ENCODE measurements at places on chromosomes 4 and X. TPM values are rescaled to one million over a fixed set of nuclear protein-coding genes. Genes with fewer than 3 reads are reported as not detected.

The F8 gene
- total RNA-seq = 5.1 TPM

The ARX gene
- not detected for total RNA-seq

The RS1 gene
- not detected for total RNA-seq

- H3K27me3 ChIP-seq = no peaks in the 10 kb centered on the region
- no peaks in the 10 kb centered on the region for H3K36me3 ChIP-seq
- H3K4me3 ChIP-seq = no peak overlapping the region
Observed at GRCh38 chr4:82780752-82781231, 17.8 kb downstream of the SCD5 start.

- peaks cover 5% of the 10 kb centered on the region for H3K4me1 ChIP-seq
- H3K27ac ChIP-seq = no peak overlapping the region
- DNase-seq = no peak
- peaks cover 12% of the 10 kb centered on the region for H3K27me3 ChIP-seq
Observed at GRCh38 chrX:111869639-111870034, 6.3 kb upstream of the TRPC5OS start.

DNA sequence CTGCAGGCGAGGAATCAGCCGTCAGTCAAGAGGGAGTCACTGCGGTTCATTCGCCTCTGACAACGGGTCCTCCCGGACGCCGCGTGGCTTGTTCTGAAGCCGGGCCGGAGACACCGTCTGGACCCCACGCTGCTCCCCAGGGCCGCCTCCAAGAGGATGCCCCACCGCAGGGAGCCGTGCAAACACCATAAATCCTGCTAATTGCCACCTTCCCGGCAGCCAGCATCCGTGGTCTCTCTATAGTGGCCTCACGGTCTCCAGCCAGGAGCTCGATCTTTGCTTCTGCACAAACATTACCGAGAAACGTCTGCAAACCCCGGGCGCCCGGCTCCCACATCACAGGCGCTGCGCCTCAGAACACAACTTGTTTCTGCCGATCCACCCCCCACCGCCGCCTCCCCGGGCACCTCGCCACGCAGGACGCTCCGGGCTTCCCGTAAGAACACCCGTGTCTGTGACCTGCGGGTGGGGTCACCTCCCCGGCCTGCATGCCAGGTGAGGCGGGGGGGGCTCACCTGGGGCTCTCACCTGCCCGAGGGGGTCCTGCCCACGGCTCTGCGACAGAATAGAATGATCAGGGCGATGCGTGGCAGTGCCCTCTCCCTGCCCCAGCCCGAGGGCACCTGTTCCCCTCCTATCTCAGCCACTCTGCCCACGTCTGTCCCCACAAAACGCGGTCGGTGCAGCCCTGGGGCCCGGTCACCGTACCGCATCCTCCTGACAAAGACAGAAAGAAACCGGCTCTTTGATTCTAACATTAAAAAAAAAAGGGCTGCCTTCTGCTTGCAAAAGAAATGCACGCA, 32.4 kb upstream of the PPP2R3B start:
- no peaks in the 10 kb centered on the region for H3K4me1 ChIP-seq
- no peak overlapping the region for H3K27ac ChIP-seq
- H3K27me3 ChIP-seq = no peaks in the 10 kb centered on the region
- H3K4me3 ChIP-seq = no peak overlapping the region
- peak; percentile 90 for DNase-seq
- no peaks in the 10 kb centered on the region for H3K36me3 ChIP-seq

DNA sequence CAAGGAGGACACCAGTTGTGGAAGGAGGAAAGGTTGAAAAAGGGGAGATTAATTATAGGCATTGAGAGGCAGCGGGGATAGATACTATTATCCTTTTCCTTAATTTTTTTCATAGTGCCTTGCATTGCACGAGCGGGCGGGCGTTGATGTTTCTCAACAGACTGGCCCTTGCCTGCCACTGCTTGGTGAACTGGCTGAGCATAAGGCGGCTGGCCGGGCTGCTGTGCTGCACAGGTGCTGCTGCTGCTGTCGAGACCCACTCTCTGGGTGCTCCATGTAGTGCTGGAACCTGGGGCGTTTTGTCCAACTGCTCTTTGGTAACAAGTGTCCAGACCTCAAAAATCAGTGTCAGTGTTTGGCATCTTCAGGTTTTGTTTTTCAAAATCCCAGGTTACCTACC, 83.3 kb upstream of the PAQR3 start:
- no peak for DNase-seq
- no peaks in the 10 kb centered on the region for H3K4me1 ChIP-seq
- H3K27ac ChIP-seq = no peak overlapping the region
- peaks cover 21% of the 10 kb centered on the region for H3K27me3 ChIP-seq

DNA sequence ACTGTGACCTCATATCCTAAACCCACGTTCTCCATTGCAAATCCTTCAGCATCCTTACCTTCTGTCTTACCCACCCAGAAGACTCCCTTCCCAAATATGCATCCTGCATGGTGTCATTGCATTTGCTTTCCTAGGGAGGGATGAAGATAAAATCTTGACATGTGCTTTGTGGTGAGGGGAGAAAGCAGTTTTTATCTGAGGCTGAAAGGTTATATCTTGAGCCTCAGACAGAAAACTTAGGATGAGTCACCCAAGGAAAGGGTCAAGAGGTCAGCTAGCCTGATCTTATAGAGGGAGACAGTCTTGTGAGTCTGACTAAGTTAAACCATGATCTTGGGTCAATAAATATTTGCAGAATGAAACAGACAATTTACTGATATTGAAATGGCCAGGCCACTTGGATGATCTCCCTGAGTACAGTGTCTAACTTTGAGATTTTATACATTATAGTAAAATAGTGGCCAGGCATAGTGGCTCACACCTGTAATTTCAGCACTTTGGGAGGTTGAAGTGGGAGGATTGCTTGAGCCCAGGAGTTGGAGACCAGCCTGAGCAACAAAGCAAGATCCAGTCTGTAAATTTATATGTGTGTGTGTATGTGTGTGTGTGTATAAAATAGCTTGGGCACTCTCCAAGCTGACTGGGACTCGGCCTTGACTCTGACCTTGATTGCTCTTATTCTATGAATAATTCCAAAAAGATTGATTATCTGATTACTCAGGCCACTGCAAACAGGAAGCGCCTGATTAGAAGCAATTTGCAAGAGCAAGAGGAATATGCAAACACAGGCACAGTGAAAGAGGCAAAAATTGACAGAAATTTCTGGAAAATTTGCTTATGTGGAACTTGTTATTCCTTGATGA, 15.4 kb upstream of the FAM9C start:
- H3K36me3 ChIP-seq = peaks cover 2% of the 10 kb centered on the region
- DNase-seq = no peak
- H3K4me3 ChIP-seq = no peak overlapping the region
- H3K27ac ChIP-seq = no peak overlapping the region

- H3K36me3 ChIP-seq = no peaks in the 10 kb centered on the region
- H3K4me3 ChIP-seq = no peak overlapping the region
- H3K27ac ChIP-seq = no peak overlapping the region
- no peaks in the 10 kb centered on the region for H3K27me3 ChIP-seq
- peaks cover 11% of the 10 kb centered on the region for H3K4me1 ChIP-seq
- no peak for DNase-seq
Observed at GRCh38 chrX:110224926-110225617, 92.8 kb downstream of the AMMECR1 start.

- H3K27ac ChIP-seq = no peak overlapping the region
- no peak for DNase-seq
- H3K4me3 ChIP-seq = no peak overlapping the region
Observed at GRCh38 chr4:23920296-23920695, 30.4 kb upstream of the PPARGC1A start.

GRCh38 chr4:124483048-124483906, 229.3 kb downstream of the ANKRD50 start:
- H3K27ac ChIP-seq = no peak overlapping the region
- no peak overlapping the region for H3K4me3 ChIP-seq
- no peaks in the 10 kb centered on the region for H3K36me3 ChIP-seq
- no peaks in the 10 kb centered on the region for H3K27me3 ChIP-seq
- DNase-seq = no peak
- H3K4me1 ChIP-seq = no peaks in the 10 kb centered on the region

DNA sequence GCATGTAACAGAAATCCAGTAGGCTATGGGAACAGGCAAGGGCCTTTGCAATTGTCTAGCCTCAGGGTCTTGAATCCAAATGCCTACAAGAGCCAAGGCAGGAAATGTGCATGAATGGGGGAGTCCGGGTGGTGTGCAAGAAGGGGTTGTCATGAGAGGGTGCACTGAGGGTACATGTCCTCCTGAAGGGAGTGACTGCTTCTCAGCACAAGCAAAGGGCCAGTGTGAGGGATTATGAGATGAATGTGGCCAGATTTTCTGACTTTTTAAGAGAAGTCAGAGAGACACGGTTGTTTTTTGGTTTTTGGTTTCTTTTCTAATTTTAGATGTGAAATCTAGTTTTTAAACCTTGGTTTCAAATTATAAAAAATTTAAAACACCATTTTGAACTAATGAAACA, 76.5 kb upstream of the LSM6 start:
- no peak overlapping the region for H3K27ac ChIP-seq
- no peak for DNase-seq
- H3K36me3 ChIP-seq = peaks cover 2% of the 10 kb centered on the region
- H3K4me1 ChIP-seq = peaks cover 15% of the 10 kb centered on the region
- no peak overlapping the region for H3K4me3 ChIP-seq
- no peaks in the 10 kb centered on the region for H3K27me3 ChIP-seq

GRCh38 chr4:182447767-182448280, 204.6 kb downstream of the TENM3 start:
- peak overlapping the region; percentile 94 for H3K4me3 ChIP-seq
- H3K27ac ChIP-seq = peak overlapping the region; percentile 87
- H3K4me1 ChIP-seq = peaks cover 32% of the 10 kb centered on the region

DNA sequence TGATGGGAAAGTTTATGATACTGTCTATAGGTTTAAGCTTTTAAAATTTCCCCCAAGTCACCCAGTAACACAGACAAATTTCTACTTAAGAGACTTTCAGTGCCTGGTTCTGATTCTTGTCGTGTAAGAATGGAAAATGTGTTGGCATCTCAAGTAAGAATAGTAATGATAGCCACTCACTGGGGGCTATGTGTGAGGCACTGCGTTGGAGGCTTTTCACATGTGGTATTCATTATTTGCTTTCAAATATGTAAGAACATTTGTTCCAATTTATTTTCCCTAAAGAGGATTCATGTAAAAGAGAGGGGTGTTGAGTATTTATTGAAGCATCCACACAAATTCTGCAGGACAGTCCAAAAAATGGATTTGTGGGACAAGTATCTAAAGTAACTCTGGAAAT, 143.6 kb downstream of the FNIP2 start:
- no peak overlapping the region for H3K4me3 ChIP-seq
- no peak overlapping the region for H3K27ac ChIP-seq
- DNase-seq = no peak
- peaks cover 30% of the 10 kb centered on the region for H3K4me1 ChIP-seq
- peaks cover 2% of the 10 kb centered on the region for H3K36me3 ChIP-seq
- H3K27me3 ChIP-seq = no peaks in the 10 kb centered on the region

DNA sequence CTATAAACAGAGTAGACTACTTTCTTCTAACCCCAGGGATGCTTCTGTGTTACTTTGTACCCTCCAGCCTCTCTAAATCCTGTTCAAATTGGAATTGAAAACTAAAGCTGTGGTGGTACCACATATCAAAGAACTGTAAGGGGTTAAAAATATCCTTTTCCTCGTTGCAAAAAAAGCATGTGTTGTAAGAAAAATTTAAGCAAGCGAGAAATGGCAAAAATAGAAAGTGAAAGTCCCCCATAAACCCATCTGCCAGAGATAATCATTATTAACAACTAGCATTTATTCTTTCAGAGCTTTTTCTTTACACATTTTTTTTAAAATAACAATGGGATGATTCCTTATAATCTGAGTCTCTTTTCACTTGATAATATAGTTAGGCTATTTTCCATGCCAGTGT, 40.6 kb downstream of the TMEM164 start:
- no peaks in the 10 kb centered on the region for H3K27me3 ChIP-seq
- no peak for DNase-seq
- H3K4me1 ChIP-seq = peaks cover 6% of the 10 kb centered on the region
- H3K4me3 ChIP-seq = no peak overlapping the region

DNA sequence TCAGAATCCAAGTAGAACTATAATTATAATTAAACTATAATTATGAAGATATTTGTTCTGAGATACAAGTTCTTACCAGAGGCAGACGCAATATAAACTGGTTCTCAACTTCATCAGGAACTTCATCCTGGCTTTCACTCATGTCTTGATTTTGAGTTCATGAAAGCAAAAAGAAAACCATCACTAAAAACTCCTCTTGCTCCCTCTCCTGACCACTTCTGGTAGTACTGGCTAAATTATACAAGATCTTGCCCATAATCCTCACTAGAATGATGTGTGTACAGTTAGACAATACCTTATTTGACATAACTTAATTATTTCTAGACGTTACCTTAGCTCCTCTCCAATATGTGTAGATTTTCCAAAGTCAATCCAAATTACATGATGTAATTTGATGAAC, 3.7 kb downstream of the TAF7L start:
- no peak for DNase-seq
- no peak overlapping the region for H3K27ac ChIP-seq

- no peak overlapping the region for H3K27ac ChIP-seq
- no peak for DNase-seq
- no peaks in the 10 kb centered on the region for H3K4me1 ChIP-seq
- no peaks in the 10 kb centered on the region for H3K36me3 ChIP-seq
Observed at GRCh38 chr4:96407225-96407624, 567.3 kb downstream of the PDHA2 start.

DNA sequence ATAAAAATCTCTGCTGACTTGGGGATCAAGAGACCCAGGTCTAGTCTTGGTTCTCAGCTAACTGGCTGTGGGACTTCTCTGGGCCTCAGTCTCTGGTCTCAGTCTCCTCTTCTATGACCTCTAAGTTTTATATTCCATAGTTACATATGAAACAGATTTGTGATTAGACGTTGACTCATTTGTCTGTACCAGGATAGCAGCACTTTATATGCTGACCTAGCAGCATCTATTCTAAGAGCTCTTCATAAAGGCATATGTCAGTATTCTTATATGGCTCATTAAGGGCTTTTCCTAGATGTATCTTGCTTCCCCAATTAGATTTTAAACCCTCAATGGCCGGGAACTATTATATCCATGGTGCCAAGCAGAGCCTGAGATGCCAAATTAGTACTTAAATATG, 12.7 kb downstream of the GRPR start:
- H3K4me3 ChIP-seq = no peak overlapping the region
- H3K27me3 ChIP-seq = no peaks in the 10 kb centered on the region
- no peak overlapping the region for H3K27ac ChIP-seq
- H3K36me3 ChIP-seq = no peaks in the 10 kb centered on the region
- H3K4me1 ChIP-seq = no peaks in the 10 kb centered on the region

GRCh38 chr4:52555356-52555716, 103.8 kb downstream of the USP46 start:
- peaks cover 19% of the 10 kb centered on the region for H3K4me1 ChIP-seq
- H3K36me3 ChIP-seq = no peaks in the 10 kb centered on the region
- no peak overlapping the region for H3K27ac ChIP-seq
- no peak overlapping the region for H3K4me3 ChIP-seq
- no peaks in the 10 kb centered on the region for H3K27me3 ChIP-seq

- no peak overlapping the region for H3K27ac ChIP-seq
- no peaks in the 10 kb centered on the region for H3K36me3 ChIP-seq
- H3K27me3 ChIP-seq = peaks cover 4% of the 10 kb centered on the region
- H3K4me1 ChIP-seq = no peaks in the 10 kb centered on the region
- no peak for DNase-seq
Observed at GRCh38 chr4:54439831-54440243, 210.7 kb downstream of the PDGFRA start.
